ENCODE measurements at places on chromosomes 2 and 18. TPM values are rescaled to one million over a fixed set of nuclear protein-coding genes. Genes with fewer than 3 reads are reported as not detected.

AMER3 gene
- total RNA-seq: not detected

NAT8 gene
- total RNA-seq: not detected

ARHGAP25 gene
- 0.66 TPM for total RNA-seq

TTC39C gene
- 33.3 TPM for total RNA-seq

SOS1 gene
- 30.0 TPM for total RNA-seq

ATP6V1B1 gene
- total RNA-seq: 1.7 TPM

TMEM247 gene
- total RNA-seq: not detected

FBXO41 gene
- 3.1 TPM for total RNA-seq

RMDN2 gene
- total RNA-seq: 5.1 TPM

PSMA8 gene
- total RNA-seq: not detected

DDX1 gene
- 65.3 TPM for total RNA-seq

MZT2B gene
- 163 TPM for total RNA-seq

DNAH6 gene
- 0.58 TPM for total RNA-seq

SCYGR2 gene
- total RNA-seq: not detected

NOL4 gene
- total RNA-seq: not detected

LRATD1 gene
- under 0.01 TPM for total RNA-seq

HTR2B gene
- 9.8 TPM for total RNA-seq

NDUFV2 gene
- total RNA-seq: 148 TPM

RAB27B gene
- 2.0 TPM for total RNA-seq

FSHR gene
- not detected for total RNA-seq

CCDC68 gene
- 4.6 TPM for total RNA-seq

FECH gene
- 30.5 TPM for total RNA-seq

SRD5A2 gene
- not detected for total RNA-seq

RFX8 gene
- 36.7 TPM for total RNA-seq

C2orf69 gene
- total RNA-seq: 16.4 TPM

RBMS1 gene
- total RNA-seq: 87.0 TPM

MC4R gene
- not detected for total RNA-seq

IGFBP5 gene
- total RNA-seq: 474 TPM

SCYGR3 gene
- total RNA-seq: not detected

ALPI gene
- not detected for total RNA-seq

C2orf78 gene
- total RNA-seq: not detected

IL36G gene
- total RNA-seq: not detected

AKAIN1 gene
- total RNA-seq: not detected

PLB1 gene
- 2.0 TPM for total RNA-seq

Measured in smooth muscle cell of trachea (primary cell).